ENCODE measurements at places on chromosomes 5 and 9.
A peak's percentile ranks its signal among the peaks of the same experiment; 100 is the strongest.

- DNase-seq = no peak
These were observed 10.1 kb downstream of the TRIO start for GRCh38 chr5:14153071-14153864.

DNA sequence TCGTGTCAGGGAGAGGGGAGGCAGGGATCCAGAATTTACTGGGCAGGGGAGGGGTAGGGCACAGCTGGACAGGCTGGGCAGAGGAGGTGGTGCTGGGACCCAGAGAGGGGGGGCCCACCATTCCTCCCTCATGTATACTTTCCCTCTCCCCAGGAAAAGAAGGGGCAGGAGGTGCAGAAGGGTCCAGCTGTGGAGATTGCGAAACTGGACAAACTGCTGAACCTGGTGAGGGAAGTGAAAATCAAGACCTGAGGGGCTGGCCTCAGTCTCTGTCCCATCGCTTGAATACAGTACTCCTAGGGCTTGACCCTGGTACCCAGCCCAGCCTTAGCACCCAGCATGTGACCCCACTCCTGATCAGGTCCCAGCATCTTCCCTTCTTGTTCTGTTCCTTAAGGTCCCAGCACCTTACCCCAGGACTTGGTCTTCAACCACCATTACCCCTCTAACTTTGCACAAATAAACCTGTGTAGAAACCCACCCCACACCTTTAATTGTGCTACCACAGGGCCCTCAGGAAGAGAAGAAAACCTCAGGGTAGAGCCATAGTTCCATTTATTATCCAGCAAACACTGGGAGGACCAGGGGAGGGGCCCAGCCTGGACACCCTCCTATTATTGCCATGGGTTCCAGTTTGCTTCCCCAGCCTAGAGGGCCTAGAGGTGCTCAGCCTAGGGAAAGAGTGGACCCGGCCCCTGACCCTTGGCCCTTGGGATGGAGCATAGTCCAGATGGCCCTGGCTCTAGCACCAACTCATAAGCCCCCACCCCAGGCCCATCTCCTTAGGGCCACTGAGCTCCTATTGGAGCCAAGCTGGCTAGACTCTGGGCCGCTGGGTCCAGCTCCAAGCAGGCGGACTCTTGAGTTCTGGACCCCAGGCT, 2.0 kb downstream of the ENHO start:
- DNase-seq = no peak

GRCh38 chr9:30574355-30575151, 1809.9 kb upstream of the ACO1 start:
- DNase-seq = no peak

GRCh38 chr5:56179442-56179841, 53.7 kb downstream of the ANKRD55 start:
- no peak for DNase-seq

DNA sequence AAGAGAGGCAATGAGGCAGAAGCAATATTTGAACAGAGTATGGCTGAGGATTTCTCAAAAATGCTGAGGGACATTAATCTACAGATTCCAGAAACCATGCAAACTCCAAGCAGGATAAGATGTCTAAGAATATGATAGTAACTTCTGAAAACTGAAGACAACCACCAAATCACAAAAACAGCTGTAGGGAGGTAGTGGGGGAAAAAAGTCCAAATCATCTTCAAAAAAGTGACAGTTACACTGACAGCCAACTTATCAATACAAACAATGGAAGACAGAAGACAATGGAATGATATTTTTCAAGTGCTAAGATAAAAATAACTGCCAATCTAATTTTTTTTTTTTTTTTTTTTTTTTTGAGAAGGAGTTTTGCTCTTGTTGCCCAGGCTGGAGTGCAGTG, 30.5 kb downstream of the CMYA5 start:
- DNase-seq = no peak

DNA sequence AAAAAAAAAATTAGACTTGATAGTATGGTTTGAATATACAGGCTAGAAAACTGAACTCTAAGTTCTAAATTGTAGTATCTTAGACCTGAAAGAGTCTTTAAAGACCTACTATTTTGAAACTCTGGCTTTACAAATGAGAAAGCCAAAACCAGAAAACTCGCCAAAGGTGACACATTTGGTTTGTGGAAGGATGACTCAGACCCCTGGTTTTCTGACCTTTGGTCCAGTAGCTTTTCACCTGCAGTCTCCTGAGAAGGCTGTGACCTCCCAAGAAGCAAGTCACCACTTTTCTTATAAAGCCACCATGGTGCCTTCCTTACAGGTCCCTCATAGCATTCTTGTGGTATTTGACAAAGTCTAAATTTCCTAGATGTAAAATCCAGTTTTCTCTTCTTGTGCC, 102.1 kb upstream of the CEP78 start:
- DNase-seq = no peak

- peak; percentile 27 for DNase-seq
These were observed 1.8 kb upstream of the EGR1 start for GRCh38 chr5:138463419-138464007.

GRCh38 chr5:73419465-73420390, 28.8 kb downstream of the FOXD1 start:
- peak; percentile 27 for DNase-seq

DNA sequence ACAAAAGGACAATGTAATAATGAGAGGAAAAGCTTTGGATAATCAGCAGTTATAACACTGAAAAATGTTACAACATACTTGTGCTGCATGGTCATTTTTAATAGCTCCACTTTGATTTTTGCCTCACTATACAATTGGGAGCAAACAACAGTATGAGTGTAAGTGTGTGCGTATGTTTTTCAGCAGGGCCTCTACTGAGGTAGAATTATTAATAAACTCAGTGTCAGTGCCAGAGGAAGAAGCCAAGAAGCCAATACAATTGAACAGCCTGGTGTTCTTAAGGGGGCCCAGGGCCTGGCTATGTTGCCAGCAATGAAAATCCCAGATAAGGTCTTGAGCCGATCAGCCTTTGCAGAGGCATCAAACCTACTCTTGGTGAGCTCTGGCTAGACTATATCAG, 16.1 kb upstream of the RLN1 start:
- no peak for DNase-seq

DNA sequence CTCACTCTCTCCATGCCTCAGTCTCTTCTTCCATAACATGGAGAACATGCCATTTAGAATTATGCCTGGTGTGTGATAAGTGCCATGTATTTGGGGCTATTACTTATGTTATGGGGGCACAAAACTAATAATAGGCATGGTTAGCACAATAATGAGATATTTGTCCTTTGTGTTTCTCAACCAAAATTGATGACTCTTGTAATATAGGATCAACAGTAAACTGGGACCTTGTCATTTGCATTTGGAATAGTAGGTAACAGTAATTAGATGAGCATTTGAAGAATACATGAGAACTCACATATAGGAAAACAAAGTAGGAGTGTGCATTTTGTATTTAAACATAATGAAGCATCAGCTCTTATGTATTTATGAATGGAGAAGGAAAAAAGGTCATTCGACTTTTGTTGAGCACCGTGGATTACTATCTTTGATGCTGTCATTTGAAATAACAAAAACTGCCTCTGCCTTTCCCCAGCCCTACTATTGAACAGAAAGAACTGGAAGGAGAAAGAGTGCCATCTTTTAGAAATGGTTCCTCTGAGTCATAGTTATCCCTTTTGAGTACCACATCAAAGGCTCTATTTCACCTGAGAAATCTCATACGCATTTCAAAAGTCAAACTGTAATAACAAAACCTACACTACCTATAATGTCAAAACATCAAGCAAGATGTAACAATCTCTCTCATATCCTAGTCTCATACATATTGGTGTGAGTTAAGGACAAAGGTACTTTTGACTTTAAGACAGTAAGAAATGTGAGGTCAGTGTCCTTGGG, 655.2 kb downstream of the PDE4D start:
- DNase-seq = no peak

- peak; percentile 15 for DNase-seq
These were observed 242.1 kb downstream of the ZNF608 start for GRCh38 chr5:124504081-124504916.

DNA sequence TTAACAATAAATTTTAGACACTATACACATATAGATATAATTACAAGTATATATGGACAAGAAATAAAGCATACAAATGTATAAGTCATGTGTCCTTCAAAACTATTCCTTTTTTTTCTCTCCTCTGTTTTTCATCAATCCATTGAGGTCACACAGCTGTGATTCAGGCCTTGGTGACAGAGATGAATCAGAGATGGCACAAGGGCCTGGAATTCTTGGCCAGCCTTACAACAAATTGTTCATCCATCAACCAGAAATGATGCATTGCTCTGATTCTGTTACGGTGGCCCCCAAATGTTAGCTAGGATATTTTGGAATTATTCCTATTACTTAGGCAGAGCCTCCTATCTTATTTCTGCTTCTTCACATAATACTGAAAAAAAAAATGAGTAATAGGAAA, 108.7 kb upstream of the MPDZ start:
- peak; percentile 74 for DNase-seq

- DNase-seq = peak; percentile 99
These were observed 325.1 kb upstream of the PRR16 start for GRCh38 chr5:120139039-120139438.

GRCh38 chr5:169637085-169637548, at the start of gene DOCK2:
DOCK2 (plus strand) TSS chr5:169637275; CDS start chr5:169637327, 52 bp downstream.
- DNase-seq = no peak

- DNase-seq = no peak
These were observed 12.6 kb downstream of the DNAJC21 start for GRCh38 chr5:34941936-34942335.

- DNase-seq = no peak
These were observed 105.8 kb upstream of the MSX2 start for GRCh38 chr5:174618589-174618988.

DNA sequence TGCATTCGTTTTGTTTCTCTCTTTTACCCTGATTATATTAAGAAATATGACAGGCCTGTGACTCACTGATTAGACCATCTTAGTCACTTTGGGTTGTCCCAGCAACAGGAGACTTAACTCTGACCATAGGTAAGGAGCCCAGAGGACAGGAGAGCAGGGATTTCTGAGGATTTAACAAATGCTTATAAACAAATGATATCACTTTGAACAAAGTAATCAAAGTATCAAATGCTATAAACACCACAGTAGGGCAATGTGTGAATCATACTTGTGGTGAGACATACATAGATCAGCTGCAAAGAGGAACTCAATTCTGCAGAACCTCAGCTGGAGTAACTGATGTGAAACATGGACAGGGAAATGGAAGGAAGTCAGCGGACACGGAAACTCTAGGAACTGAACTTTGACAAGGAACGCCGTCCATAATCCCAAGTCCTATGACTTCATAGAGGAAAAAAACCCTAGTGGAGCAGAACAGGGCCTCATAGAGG, 190.6 kb upstream of the MSX2 start:
- DNase-seq = peak; percentile 70

- DNase-seq = peak; percentile 33
These were observed 8.5 kb downstream of the CDC42SE2 start for GRCh38 chr5:131272307-131272706.

GRCh38 chr5:59660737-59661136, 232.8 kb downstream of the PDE4D start:
- peak; percentile 60 for DNase-seq

DNA sequence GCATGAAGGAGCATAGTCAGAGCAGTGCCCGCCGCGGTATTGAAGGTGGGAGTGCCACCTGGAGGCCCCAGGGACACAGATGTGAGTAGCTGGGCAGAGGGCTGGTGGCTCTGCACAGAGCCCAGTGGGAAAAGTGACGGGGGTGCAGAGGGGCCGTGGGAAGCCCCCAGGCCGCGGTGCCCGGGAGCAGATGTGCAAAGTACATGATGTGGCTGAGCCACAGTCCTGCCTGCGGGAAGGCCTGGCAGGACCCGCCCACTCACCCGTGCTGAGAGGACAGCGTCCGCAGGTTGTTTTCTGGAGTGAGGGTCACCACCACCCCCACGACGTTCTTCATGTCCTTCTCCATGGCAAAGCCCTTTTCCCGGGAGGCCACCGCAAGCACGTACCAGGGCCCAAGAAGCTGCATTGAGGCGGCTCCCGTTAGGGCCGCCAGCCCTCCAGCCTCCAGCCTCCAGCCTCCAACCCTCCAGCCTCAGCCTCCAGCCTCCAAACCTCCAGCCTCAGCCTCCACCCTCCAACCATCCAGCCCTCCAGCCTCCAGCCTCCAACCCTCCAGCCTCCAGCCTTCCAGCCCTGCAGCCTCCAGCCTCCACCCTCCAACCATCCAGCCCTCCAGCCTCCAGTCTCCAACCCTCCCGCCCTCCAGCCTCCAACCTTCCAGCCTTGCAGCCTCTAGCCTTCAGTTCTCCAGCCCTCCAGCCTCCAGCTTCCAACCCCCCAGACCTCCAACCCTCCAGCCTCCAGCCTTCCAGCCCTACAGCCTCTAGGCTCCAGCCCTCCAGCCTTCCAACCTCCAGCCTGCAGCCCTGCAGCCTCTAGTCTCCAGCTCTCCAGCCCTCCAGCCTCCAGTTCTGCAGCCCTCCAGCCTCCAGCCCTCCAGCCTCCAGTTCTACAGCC, 914 bp downstream of the LCN6 start:
- DNase-seq = no peak

DNA sequence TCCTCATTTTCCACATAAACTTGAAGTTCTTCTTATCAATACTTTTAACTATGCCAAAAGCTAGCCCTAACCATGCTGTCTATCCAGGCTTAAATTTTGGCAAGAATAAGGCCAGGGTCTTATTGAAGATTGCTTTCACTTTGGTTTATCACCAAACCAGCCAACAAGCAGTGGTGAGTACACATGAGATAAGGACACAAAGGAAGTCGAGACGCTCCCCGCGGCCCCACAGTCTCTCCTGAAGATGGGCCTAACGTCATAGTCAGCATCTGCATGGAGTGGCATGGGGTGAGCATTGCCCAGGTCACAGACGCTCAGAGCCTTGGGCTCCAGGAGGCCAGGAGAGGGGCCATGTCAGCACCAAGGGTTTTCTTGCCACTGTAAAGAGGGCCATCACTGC, 80.3 kb downstream of the ATPSCKMT start:
- DNase-seq = no peak

GRCh38 chr9:136258786-136259516, 13.3 kb upstream of the QSOX2 start:
- no peak for DNase-seq

- DNase-seq = peak; percentile 53
These were observed 28.7 kb downstream of the ANXA1 start for GRCh38 chr9:73180403-73180802.

DNA sequence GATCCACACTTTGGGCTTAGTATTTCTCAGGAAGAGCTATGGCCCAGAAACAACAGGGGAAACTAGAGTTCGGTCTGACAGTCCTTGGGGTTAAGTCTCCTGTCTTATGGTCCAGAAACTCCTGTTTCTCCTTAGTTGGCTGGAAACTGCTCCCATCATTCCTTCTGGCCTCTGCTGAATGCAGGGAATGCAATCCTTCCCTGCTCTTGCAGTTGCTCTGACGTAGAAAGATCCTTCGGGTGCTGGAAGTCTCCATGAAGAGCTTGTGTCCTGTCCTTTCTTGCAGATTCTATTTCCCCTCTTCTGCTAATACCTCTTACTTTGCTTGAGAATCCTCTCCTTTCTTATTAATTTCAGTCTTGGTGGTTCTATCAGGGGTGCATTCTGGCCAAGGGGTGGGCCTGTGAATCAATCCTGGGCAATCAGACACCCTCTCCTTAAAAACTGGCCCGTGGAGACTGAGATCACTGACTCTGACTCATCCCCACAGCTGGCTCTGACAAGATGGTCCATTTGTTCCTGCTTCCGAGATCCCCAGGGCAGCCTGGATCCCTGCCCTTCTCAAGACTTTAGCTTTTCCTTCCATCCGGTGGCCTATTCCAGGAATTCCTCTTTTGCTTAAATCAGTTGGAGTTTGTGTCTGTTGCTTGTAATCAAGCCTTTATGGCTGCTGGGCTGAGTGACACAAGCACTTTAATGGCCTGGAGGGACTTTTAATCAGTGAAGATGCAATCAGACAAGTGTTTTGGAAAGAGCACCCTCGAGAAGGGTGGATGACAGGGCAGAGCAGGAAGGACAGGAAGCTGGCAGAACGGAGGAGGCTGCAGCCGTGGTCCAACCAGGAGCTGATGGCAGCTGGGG, 23.7 kb downstream of the PTGS1 start:
- peak; percentile 85 for DNase-seq

All from fibroblast of pulmonary artery (primary cell).